ENCODE measurements at places on chromosomes 11 and 22. TPM values are rescaled to one million over a fixed set of nuclear protein-coding genes. Genes with fewer than 3 reads are reported as not detected.

Gene MYBPC3
- total RNA-seq: 0.11 TPM

Gene MMP8
- total RNA-seq: not detected

Gene TRAPPC4
- total RNA-seq: 80.5 TPM

Gene CLTCL1
- 0.62 TPM for total RNA-seq

Gene OR52I2
- not detected for total RNA-seq

DNA sequence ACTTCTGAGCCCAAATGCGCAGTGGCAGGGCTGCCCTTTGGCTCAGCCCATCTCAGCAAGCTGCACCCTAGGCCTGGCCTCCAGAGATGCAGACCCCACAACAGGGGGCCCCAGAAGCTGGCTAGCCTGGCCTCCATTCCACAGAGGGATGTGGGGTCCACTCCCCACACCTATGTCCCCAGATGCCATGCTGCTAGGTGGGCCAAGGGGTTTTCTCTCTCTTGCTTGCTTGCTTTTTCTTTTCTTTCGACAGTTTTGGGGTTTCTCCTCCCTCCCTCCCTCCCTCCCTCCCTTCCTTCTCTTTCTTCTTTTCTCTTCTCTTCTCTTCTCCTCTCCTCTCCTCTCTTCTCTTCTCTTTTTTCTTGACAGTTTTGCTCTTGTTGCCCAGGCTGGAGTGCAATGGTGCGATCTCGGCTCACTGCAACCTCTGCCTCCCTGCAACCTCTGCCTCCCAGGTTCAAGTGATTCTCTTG lies 9.6 kb downstream of the SCARF2 start:
- DNase-seq: no peak

DNA sequence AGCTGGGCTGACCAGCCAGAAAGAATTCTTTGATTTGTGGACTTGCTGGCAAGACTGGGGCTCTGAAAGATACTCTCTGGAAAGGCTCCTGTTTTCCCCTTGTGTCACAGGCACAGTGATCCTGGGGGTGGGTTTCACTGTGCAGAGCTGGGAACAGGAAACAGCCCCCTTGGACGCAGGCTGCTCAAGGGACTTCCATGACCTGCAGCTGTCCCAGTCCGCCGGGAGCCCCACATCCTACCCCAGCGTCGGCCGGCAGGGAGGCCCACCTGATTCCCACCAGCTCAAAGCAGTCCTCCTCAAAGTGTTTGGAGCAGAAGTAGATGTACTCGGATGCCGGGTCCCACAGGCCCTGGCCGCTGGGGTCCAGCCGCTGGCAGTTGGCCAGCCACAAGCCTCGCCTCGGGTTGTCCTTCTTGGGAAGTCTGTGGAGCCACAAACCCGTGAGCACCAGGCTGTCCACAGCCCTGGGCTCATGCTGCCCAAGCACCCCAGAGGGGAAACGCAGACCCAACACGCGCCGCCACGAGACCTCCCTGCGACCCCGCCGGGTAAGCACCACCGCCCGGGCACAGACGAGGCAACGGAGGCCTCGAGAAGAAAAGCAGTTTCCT lies 824 bp downstream of the THAP7 start:
- no peak for DNase-seq

- DNase-seq: no peak
Measured at GRCh38 chr11:73429121-73429750, 53.0 kb downstream of the RELT start.

All from activated naive CD8-positive, alpha-beta T cell treated with anti-CD3 and anti-CD28 coated beads, Interleukin-2, amount 10 ng/mL, durations not matched to agents 7 days and 5 days (primary cell).